ENCODE measurements at places on chromosomes 3 and 15.

GRCh38 chr15:91890614-91891013 is 37.1 kb downstream of the SLCO3A1 start:
- DNase-seq = no peak

DNA sequence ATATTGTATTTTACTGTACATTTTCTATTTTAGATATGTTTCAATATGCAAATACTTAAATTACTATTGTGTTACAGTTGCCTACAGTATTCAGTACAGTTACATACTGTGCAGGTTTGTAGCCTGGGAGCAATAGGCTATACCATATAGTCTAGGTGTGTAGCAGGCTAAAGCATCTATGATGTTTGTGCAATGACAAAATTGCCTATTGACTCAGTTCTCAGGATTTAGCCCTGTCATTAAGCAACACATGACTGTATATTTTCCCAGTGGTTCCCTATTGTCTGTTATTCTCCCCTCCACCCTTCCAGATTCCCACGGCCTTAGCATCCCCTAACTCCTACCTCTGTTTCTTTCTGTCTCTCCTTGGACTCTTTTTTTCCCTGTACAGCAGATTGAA is 10.7 kb downstream of the MOBP start:
- no peak for DNase-seq

DNA sequence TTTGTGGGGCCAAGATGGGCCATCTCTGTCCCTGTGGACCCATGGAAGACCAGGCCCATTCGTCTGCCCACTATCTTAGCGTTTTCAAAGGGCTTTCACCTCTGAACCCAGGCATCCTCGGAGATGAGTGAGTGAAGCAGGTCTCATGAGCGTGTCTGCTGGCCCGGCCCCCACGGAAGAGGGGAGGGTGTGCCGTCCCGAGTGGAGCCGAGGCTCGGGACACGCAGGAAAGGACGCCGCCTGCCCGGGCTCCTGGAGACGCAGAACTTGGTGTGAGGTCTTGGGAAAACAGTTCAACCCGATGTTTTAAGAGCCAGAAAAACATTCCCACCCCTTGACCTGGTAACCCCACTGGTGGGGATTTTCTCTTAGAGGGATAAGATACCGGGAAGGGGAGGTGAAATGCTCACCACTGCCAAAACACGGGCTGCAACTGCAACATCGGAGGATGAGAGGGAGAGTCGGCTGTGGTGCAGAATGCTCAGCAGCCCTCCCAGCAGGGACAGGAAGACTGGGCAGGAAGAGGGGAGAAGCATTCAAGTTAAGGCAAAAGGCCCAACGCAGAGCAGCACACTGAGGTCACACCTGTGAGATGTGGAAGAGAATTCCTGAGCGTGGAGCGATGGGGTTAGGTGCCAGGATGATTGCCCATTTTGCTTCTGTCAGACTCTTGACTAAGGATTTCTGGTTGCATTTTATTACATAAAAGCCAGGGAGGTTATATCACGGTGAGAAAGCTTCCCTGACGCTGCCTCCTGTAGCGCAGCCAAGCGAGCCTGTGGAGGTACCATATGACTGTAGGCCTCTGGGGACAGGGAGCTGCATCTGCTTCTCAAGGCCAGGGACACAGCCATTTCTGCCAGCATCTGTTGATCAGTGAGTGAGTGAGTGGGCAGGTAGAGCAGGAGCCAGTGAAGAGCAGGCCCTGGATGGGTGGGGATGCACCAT is 14.1 kb upstream of the STAB1 start:
- DNase-seq = no peak

DNA sequence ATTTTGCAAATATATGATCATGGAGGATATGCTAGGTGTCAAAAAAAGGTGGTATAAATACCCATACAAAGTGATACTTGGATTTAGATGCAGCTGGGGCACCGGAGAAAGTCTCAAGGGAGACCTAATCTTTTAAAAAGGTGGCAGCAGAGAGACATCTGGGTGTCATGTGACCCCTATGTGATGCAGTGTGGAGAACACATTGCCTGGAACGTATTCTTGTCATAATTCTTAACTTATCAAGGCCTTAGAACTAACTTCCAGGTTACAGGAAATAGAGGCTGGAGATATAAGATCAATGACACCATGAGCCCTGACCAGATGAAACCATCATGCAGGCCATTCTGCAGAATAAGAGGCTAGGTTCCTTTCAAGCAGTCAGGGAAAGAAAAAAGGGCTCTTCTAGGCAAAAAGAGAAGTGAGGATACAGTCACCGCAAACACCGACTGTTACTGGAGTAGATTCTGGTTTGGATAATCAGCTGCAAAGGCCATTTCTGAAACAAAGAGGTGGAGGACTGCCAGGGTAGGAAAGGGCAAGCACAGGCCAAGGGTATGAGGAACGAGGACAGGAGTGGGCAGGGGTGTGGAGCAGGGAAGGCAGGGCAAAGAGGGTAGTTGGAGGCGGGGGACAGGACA is 100.6 kb downstream of the OXNAD1 start:
- no peak for DNase-seq

- DNase-seq = no peak
Measured at GRCh38 chr3:116153174-116153573, 292.1 kb downstream of the LSAMP start.

DNA sequence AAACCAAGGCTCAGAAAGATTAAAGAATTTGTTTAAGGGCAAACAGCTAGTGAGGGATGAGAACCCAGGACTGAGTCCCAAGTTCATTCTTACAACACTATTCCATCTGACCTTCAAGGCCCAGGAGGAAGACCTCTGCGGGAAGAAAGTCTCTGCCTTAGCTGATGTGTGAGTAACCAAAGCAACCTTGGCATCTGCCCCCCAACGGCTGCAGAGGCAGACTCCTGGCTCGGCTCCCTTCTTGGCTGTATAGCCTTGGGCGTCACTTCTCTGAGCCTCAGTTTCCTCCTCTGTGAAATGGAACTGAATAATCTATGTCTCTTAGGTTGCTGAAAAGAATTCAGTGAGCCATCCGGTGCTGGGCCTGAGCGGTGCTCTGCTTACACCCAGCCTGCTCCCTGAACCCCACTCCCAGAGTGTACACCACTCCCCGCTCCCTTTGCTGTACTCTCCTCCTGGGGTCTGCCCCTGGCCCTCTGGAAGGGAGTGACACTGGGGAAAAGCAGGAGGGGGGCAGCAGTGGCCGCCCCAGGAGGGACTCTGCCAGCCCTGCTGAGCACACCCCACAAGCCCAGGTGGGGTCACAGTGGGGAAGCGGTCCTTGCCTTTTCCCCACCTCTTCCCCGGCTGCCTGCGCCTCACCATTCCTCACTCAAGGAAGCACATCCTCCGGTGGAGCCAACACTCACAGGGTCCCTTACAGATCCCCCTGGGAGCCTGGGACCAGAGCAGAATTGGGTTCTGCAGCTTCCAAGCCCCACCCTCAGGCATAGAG is 97.3 kb downstream of the IQSEC1 start:
- DNase-seq = no peak
